ENCODE measurements at places on chromosomes 3 and 15.

GRCh38 chr3:58023531-58023930 is 15.3 kb downstream of the FLNB start:
- no peak for DNase-seq

GRCh38 chr3:189467451-189467850 is 163.7 kb upstream of the TP63 start:
- DNase-seq = no peak

GRCh38 chr15:86347245-86347644 is 267.6 kb downstream of the AGBL1 start:
- DNase-seq = no peak

- no peak for DNase-seq
Measured at GRCh38 chr15:76360416-76360815, 23.8 kb downstream of the ISL2 start.

DNA sequence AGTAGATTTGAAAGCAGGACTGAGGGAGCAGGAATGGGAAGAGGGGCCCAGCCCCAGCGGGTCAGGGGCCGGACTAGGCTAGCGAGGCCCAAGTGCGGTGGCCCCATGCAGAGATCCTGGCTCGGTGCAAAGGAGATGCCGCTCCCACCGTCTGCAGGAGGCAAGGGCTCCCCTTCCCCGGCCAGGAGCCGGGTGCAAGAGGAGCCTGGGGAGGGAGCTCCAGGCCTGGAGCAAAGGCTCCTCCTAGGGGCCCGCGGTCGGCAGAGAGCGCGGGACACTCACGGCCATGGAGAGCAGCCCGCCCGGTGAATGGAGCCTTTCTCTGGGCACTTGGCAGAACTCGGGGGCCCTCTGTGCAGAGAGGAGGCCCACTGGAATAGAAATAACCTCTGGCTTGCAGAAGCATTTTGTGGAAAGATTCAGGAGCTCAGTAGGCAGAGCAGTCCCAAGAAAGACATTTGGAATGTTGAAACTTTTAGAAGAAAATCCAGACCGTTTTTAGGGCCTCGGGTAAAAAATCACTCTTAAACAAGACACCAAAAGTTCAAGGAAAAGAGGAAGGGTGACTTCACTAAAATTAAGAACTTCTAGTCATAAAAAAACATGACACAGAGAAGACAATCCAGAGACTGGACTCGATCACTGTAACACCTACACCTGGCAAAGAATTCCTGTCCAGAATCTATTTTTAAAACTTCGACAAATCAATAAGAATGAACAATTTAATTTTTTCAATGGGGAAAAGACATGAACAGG is 43.0 kb upstream of the USP3 start:
- DNase-seq = peak; percentile 63

DNA sequence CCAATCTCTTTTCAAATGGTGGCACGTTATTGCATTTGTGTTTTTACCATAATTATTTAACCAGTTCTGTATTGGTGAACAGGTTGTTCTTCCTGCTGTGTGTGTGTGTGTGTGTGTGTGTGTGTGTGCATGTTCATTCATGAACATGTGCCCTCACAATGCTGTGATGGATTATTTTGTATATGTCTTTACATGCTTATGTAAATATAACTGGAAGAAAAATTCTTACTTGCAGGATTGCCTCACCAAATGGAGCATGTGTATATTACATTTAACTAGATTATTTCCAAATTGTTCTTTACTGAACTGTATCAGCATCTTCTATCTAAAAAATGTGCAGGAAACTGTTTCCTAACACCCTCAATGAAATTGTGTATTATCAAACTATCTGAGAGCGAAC is 175.2 kb upstream of the ZPLD1 start:
- DNase-seq = no peak

DNA sequence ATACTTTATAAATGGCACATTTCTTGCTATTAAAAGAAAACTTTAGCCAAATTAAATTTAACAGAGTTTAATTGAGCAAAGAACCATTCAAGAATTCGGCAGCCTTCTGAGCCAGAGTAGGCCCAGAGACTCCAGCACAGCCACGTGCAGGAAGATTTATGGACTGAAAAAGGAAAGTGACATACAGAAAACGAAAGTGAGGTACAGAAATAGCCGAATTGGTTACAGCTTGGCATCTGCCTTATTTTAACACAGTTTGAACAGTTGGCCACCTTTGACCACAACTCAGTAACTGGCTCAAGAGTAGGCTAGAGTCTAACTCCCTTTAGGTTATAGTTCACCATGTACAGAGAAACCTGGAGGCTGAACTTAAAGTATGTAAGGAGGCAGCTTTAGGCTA is 17.6 kb downstream of the CFAP44 start:
- DNase-seq = no peak

GRCh38 chr3:115187149-115187757 is 40.2 kb upstream of the ZBTB20 start:
- peak; percentile 7 for DNase-seq

- DNase-seq = peak; percentile 67
Measured at GRCh38 chr3:192812743-192813383, 85.5 kb upstream of the FGF12 start.

- DNase-seq = no peak
Measured at GRCh38 chr15:96334017-96334704, 3.7 kb downstream of the NR2F2 start.

- DNase-seq = no peak
Measured at GRCh38 chr3:41574900-41575299, 375.6 kb downstream of the CTNNB1 start.

DNA sequence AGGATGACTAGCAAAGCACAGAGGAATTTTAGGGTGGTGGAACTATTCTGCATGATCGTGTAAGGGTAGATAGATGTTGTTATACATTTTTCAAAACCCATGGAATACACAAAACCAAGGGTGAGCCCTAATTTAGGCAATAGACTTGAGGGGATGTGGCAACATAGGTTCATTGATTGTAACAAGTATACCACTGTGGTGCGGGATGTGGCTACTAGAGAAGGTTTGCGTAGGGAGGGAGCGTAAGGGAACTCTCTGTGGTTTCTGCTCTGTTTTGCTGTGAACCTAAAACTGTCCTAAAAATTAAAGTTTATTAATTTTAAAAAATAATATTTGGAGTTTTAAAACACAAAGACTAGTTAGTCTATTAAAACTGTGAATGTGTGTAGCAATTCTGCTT is 202.8 kb downstream of the PLCL2 start:
- no peak for DNase-seq

- no peak for DNase-seq
Measured at GRCh38 chr3:142881445-142882224, 7.2 kb downstream of the PCOLCE2 start.

- no peak for DNase-seq
Measured at GRCh38 chr3:23740517-23740965, 65.2 kb upstream of the UBE2E1 start.

- no peak for DNase-seq
Measured at GRCh38 chr3:27585429-27585828, 101.2 kb upstream of the SLC4A7 start.
